NCI-H187 treated with DMSO at 0.1 percent for 48 hours (cell line): ENCODE measurements at places on chromosomes 1 and 21.

- no peak for DNase-seq
These were observed 111.7 kb downstream of the LACTBL1 start for GRCh38 chr1:22860883-22861385.

DNA sequence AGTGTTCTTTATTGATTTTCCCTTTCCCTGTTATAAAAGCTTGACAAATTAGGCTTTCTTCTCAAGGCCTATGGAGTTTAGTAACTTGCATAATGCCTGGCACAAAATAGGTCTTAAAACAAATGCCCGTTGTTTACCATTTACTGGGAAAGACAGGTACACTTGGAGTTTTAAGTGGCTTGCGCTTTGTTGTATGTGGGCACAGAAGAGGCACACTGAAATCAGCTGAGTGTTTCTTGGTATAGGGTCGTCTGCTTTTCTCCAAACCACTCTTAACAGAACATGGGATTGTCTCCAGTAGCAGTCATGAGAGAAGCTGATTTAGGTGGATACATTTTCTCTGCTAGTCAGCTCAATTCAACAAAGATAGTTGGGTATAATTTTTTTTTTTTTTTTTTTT lies 132.5 kb downstream of the SYT14 start:
- no peak for DNase-seq

GRCh38 chr21:31317688-31318087 lies 26.4 kb downstream of the TIAM1 start:
- no peak for DNase-seq

GRCh38 chr1:6391951-6392808 lies 1.4 kb downstream of the ACOT7 start:
- no peak for DNase-seq

GRCh38 chr21:32167513-32167912 lies 111.3 kb downstream of the MIS18A start:
- no peak for DNase-seq

GRCh38 chr1:184326278-184326677 lies 60.6 kb upstream of the C1orf21 start:
- no peak for DNase-seq

DNA sequence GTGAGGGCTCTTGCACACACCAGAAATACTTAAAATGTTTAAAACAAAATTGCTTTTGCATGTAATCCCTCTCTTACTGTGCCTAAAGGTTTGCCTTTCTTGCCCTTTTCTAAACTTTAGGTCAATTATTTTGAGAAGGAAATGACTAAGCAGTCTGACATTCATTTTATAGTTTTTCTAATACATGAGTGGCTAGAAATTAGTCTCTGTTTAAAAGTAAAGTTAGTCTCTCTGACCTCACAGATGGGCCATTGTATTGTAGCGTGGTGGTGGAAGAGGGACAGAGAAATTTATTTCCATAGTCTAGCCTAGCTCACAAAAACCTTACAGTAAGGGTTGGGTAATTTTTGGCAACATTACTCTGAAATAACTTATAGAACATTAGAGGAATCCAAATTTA lies 3.6 kb upstream of the COL11A1 start:
- no peak for DNase-seq

- DNase-seq: no peak
These were observed 38.7 kb downstream of the VTCN1 start for GRCh38 chr1:117171900-117172511.

- DNase-seq: no peak
These were observed 82.0 kb upstream of the JAK1 start for GRCh38 chr1:65048335-65048734.

DNA sequence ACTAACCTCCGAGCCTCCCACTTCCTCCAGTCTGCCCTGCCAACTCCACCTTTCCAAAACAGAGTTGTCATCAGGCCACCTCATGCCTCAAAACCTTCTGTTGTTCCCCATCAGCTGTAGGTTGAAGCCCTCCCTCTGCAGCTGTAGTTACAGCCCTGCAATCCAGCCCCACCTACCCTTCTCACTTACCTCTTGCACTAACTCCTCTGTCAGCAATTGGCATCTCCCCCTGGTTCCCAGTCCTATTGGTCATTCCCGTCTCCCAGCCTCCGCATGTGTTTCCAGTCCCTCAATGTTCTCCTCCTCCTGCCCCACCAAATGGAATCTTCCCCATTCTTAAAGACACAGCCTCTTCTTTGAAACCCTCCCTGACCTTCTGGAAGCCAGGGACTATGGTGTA lies 100.1 kb upstream of the GCLM start:
- no peak for DNase-seq

- no peak for DNase-seq
These were observed 32.2 kb downstream of the MRAP start for GRCh38 chr21:32330784-32331311.

DNA sequence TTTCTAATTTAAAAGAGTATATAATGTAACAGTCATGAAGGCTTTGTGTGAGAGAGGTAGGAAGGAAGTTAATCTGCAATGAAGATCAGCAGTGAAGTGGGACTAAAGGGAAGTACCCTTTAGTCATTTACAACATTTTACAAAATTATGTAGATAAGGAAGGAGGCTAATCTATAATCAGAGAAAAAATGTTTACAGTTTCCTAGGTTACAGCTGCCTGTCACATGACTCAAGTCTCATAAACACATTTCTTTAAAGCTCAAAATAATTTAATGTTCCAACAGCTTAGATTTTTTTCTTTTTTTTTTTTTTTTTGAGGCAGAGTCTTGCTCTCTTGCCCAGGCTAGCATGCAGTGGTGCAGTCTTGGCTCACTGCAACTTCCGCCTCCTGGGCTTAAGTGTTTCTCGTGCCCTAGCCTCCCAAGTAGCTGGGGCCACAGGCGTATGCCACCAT lies 26.2 kb upstream of the CAP1 start:
- DNase-seq: no peak

- no peak for DNase-seq
These were observed 748 bp downstream of the PPP1R15B start for GRCh38 chr1:204410688-204411450.

DNA sequence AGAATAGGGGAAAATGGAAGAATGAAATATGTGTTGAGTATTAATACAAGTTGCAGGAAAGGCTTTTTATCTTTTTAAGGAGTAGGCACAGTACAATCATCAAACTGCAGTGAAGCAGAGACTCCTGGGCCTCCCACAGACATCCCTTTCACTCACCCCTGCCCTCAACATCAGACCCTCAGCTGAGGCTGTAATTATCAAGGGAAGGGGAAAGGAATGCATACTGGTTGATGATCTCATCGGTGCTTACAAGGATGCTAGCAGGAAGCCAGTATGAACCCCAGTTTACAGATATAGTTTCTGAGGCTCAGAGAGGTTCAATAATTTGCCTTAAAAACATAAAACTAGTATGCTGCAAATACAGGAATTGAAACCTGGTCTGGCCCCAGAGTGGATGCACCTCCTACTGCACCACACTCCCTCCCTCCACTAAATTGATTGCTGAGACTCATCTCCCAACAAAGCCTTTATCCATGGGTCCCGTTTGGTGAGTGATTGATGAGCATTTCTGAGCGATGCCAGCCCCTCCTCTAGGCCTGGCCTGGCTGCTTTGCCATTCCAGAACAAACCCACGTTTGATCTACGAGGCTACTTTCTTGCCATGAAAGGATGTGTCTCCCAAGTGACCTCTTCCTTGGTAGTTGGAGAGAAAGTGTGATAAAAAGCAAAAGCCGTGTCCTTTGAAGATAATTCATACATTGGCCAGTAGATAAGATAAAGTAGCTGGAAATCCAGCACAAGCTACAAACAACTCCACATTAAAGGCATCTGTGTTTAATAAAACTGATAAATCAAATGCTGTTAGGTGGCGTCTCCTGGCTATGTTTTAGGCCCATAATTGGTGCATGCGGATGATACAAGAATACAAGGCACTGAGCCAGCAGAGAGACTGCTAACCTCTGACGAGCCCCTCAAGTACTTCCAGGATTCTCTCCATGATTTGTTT lies 233.9 kb upstream of the CAMK1G start:
- no peak for DNase-seq

- no peak for DNase-seq
These were observed 23.7 kb downstream of the IL23R start for GRCh38 chr1:67189953-67190352.

DNA sequence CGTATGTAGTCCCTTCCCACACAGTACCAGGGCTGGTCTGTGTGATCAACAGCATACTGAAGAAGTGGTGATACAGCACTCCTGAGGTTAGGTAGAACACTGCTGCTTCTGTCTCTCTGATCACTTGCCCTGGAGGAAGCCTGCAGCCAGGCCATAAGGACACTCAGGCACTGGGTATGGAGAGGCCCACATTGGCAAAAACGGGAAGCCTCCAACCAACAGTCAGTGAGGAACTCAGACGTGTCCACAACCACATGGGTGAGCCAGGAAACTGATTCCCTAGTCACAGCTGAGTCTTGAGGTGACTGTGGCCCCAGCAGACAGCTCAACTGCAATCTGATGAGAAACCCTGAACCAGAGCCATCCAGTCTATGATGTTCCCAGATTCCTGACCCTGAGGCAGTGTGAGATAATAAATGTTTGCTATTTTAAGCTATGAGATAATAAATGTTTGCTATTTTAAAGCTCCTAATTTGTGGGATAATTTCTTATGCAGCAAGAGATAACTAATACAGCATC lies 62.5 kb downstream of the COQ8A start:
- no peak for DNase-seq

DNA sequence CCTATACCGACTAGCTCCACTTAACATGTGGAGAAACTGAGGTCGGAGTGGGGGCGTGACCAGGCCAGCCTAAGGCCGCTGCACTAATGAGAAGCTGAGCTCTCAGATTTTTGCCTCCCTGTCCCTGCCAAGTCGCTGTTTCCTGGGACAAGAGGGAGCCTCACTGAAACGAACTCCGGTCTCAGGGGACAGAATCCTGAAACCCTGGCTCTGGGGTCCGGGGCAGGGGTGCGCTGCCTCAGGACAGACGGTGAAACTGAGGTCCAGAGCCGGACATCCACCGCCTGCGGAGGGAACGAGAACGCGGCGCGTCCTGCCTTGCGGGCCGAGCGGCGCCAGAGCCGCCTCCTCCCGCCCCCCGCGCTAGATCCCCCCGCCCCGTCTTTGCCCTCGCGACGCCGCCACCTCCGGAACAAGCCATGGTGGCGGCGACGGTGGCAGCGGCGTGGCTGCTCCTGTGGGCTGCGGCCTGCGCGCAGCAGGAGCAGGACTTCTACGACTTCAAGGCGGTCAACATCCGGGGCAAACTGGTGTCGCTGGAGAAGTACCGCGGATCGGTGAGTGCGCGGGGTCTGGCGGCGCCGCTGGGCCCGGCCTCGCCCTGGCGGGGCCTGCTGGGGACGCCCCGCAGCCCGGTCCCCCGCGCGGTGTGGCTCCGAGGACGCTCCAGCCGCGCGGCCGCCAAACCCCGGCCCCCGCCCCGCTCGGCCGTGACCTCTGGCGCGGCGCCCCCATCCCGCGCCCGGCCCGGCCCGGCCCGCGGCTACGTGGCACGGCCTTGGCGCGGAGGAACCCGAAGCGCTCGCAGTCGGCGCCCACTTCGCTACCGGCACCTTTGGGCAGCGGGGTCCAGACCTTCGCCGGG lies at the start of gene GPX7:
GPX7 (plus strand) TSS at position 381 of the 865 bp plus-strand sequence; CDS start at position 420, 39 bp downstream.
- DNase-seq: no peak

DNA sequence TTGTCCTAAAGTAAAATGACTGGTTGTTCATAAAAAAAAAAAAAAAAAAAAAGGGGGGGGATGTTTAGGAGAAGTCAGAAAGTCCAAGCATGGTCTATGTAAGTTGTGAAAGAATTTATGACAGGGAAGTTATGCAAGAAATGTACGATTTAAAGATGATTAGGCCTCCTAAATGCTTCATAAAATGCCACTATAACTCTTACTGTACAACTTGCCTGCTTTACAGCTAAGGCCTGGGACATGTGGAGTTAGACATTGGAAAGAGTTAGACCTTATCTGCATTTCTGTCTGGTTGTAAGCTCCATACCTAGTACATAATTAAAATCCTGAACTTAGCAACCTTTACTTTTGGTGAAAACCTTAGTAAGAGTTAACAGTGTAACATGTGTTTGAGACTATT lies 150.0 kb downstream of the TPR start:
- no peak for DNase-seq

- DNase-seq: no peak
These were observed 534 bp downstream of the SLC6A9 start for GRCh38 chr1:44030605-44031251.

DNA sequence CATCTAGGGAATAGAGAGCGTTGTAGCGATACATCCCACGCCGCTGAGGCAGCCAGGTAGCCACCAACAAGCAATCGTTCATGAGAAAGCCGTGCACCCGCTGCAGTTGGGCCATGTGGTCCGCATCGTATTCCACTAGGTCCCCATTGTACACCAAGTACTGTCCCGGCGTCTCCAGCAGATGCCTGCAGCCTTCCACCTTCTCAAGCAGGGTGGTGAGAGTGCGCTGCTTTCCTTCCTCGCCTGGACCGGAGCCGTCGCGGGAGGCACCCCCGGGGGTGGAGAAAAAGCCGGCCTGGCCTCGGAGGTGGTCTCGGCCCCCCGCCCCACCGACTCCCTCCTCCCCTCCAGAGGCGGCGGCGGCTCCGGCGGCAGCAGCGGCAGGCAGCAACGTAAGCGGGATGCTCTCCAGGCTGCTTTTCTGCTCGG lies 595 bp downstream of the EXOC8 start:
- DNase-seq: no peak

- DNase-seq: no peak
These were observed 15.8 kb downstream of the GADD45A start for GRCh38 chr1:67700692-67701410.

GRCh38 chr1:10121688-10122087 lies 88.7 kb upstream of the KIF1B start:
- no peak for DNase-seq

- DNase-seq: no peak
These were observed 27.2 kb downstream of the MYOG start for GRCh38 chr1:203058676-203058935.

DNA sequence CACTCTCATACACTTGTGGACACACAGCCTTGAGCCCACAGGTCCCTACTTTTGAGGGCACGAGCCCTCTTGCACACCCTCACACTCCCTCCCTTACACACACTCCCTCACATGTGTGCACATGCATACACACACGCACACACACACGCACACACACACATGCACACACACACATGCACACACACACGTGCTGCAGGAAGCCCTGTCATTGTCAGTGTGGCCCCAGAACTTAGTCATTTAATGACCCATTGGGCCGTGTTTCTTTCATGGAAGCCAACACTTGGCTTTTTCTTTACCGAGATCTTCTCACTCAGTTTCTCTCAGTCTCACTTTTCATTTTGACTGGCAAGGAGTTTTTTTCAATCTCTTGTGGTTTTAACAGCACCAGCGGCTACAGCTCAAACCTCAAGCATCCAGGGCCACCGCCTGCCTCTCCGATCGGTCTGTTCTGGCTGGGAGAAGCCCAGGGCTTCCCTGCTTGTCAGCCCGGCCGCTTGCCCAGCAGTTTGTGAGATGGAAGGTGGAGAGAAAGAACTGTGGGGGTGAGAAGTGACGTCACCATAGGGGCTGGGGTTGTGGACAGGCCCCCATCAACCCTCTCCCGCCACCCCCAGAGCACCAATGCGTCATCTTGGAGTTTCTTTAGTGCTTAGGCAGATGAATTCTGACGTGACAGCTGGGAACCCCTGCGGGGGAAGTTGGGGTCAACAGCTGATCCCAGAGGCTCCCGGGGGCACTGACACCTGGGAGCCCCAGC lies 15.8 kb upstream of the TNFRSF8 start:
- DNase-seq: no peak
